Panc1 (cell line): ENCODE measurements at places on chromosomes 2 and 18. TPM values are rescaled to one million over a fixed set of nuclear protein-coding genes. Genes with fewer than 3 reads are reported as not detected.

DNA sequence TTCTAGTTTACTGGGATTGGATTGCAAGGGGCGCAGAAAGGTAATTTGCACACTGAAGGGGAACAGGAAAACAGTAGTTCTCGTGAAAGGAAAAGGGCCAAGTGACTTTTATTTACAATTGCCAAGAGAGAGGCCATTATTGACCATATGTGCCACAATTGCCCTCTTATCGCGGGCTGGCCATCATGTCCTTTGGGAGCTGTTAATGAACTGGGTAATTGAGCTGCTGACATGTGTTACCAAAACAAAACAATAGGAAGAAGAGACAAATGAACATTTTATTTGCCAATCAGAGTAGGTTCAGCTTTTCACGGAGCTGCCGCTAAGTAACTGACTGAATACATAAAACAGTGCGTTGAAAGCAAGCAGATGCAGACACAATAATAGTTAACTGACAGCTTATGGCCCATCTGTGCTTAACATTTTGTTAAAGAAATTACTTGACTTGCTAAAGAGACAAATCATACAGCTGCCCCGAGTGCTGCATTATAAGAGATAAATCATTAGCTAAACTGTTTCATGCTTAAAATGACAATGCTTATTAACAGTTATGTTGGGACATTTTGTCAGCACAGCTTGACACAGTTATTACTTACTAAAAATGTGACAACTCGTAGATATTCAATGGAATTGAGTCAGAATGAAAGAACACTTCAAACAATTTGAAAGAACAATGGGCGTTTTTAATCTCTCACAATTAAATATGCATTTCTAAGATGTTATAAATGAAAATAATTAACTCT, 57.5 kb downstream of the PAX3 start:
- no peak overlapping the region for H3K27ac ChIP-seq
- no peaks in the 10 kb centered on the region; the same call in 1 of the 2 replicates for H3K27me3 ChIP-seq
- no peak overlapping the region for H3K4me3 ChIP-seq
- H3K36me3 ChIP-seq = no peaks in the 10 kb centered on the region

DNA sequence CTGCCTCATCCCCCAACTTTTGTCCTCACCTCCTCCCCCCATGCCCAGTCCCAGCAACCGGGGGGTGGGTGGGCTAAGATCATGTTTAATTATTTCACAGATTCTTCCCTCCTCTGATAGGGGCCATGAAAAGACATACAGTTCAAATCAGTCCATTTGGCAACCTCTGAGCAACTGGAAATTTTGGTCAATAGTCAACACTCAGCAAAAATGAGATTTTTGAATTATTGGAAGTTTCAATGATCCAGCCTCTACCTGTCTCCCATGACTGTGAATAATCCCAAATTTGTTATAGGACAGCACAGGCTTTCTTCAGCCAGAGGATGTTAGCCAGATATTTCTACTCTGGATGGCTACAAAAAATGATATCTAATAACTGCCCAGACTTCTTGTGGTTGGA, 549.9 kb downstream of the TNS1 start:
- H3K27ac ChIP-seq = no peak overlapping the region
- H3K4me1 ChIP-seq = no peaks in the 10 kb centered on the region
- DNase-seq = no peak
- no peak overlapping the region for H3K4me3 ChIP-seq

DNA sequence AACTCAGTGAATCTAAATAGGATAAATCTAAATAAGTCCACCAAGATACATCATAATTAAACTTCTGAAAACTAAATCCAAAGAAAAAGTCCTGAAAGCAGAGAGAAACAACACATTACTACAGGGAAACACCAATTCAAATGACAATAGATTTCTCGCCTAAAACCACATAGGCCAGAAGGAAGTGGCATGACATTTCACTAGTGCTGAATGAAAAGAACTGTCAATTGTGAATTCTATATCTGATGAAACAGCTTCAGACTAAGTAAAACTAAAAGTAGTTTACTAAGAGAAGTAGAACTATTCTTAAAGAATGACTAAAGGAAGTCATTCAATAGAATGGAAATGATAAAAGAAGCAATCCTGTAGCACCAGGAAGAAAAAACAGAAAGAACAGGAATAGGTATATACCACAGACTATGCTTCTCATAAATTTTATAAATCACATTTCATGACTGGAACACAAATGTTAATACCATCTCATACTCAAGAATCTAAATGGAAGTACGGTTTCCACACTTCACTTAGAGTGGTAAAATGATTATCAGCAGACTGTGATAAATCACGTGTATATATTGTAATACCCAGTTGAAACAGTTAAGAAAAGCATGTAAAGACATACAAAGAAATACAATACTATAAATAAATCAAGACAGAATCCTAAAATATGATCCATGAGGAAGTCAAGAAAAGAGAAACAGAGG, 46.4 kb downstream of the ASXL2 start:
- H3K4me1 ChIP-seq = peaks cover 5% of the 10 kb centered on the region; the same call in 1 of the 2 replicates
- H3K27me3 ChIP-seq = no peaks in the 10 kb centered on the region
- H3K27ac ChIP-seq = no peak overlapping the region

DNA sequence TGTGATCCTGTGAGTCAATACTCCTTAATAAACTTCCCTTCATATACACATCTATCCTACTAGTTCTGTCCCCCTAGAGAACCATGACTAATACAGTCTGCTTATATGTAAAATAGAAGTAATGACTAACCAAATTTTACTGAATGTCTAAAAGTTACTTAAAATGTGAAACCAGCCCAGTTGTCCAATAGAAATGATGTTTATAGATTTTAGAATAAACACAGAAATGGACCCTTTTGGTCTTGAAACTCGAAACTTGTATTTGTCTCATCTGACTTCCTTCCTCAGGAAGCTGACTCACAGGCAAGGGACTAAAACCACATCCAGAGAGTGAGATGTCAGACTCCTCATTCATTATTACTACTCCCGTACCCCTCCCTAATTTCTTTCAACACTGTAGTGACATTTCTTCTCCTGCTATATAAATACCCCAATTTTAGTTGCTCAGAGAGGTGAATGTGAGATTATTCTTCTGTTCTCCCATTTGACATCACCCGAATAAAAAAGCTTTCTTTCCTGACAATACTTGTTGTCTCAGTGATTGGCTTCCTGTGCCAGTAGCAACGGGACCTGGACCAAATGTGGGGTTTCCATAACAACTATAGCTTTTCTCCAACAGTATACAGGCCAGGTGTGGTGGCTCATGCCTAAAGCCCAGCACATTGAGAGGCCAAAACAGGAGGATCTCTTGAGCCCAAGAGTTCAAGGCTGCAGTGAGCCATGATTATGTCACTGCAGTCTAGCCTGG, 486.0 kb downstream of the ERBB4 start:
- no peak for DNase-seq
- no peak overlapping the region for H3K27ac ChIP-seq
- H3K27me3 ChIP-seq = no peaks in the 10 kb centered on the region

The LONRF2 gene
- total RNA-seq = 12.9 TPM

DNA sequence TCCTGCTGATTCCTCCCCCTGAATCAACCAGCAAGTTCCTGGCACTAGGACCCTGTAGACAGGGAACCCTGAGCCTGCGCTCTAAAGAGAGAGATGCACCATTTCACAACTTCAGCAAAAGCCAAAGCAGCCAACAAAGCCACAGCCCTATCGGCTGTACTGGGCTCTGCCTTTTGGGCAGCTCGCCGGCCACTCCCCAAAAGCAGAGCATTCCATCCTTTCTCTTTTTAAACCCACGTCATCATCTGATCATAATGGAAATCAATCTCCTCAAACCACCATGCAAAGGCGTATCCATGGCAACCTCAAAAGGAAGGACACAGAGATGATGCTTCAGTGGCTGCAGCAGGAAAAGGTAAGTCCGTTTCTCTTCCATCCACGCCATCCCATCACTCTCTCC, 5.3 kb upstream of the DCTN1 start:
- H3K4me1 ChIP-seq = peaks cover 11% of the 10 kb centered on the region; the same call in 1 of the 2 replicates
- no peak for DNase-seq

DNA sequence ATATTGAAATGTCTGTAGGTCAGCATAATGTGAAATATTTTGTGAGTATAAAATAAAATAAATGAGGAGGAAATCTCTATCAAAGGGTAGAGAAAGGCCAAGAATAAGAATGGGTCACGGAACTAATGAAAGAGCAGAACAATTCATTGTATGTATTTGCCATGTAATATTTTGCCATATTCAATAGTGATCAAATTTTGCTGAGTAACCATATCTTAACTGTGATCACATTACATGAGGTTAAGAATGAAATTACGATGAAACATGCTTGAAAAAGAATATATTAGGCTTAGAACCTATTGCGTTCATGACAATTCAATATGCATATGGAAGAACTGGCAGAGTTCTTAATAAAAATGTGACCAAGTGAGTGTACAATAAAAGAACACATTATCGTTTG, 437.2 kb upstream of the NRXN1 start:
- no peak overlapping the region for H3K27ac ChIP-seq
- no peak for DNase-seq

DNA sequence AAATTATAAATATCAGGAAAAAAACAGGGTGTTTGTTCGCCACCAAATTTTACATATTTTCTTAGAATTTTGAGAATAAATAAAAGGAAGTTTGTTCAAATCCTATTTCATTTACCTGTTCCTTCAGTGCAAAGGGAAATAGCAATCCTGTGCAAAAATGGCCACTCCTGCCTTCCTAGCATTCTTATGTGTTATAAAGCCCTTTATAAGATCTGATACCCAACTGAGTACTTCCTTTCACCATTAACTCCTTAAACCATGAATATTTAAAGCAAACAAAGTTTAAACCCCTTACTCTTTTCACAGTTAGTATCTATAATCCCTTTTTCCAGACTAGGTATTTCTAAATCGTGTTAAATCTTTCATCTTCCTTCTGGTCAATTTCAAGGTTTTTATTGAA, 427.8 kb downstream of the NR4A2 start:
- no peak overlapping the region for H3K27ac ChIP-seq
- H3K4me1 ChIP-seq = no peaks in the 10 kb centered on the region
- H3K27me3 ChIP-seq = no peaks in the 10 kb centered on the region
- no peak for DNase-seq
- H3K36me3 ChIP-seq = no peaks in the 10 kb centered on the region

- no peaks in the 10 kb centered on the region for H3K27me3 ChIP-seq
- no peaks in the 10 kb centered on the region for H3K4me1 ChIP-seq
- H3K36me3 ChIP-seq = no peaks in the 10 kb centered on the region
Measured at GRCh38 chr2:218428846-218429558, 10.1 kb downstream of the VIL1 start.

GRCh38 chr2:21032338-21033236, 11.3 kb downstream of the APOB start:
- H3K36me3 ChIP-seq = no peaks in the 10 kb centered on the region
- H3K27me3 ChIP-seq = 0 out of 2 replicates have a peak, but pooled peaks cover 3% of the 10 kb centered on the region
- H3K4me1 ChIP-seq = no peaks in the 10 kb centered on the region
- H3K4me3 ChIP-seq = no peak overlapping the region

The CAPN14 gene
- 0.05 TPM for total RNA-seq

GRCh38 chr18:51020536-51020935, 9.5 kb upstream of the SMAD4 start:
- H3K4me1 ChIP-seq = no peaks in the 10 kb centered on the region
- H3K27ac ChIP-seq = no peak overlapping the region
- H3K27me3 ChIP-seq = no peaks in the 10 kb centered on the region

The GALNT13 gene
- not detected for total RNA-seq

DNA sequence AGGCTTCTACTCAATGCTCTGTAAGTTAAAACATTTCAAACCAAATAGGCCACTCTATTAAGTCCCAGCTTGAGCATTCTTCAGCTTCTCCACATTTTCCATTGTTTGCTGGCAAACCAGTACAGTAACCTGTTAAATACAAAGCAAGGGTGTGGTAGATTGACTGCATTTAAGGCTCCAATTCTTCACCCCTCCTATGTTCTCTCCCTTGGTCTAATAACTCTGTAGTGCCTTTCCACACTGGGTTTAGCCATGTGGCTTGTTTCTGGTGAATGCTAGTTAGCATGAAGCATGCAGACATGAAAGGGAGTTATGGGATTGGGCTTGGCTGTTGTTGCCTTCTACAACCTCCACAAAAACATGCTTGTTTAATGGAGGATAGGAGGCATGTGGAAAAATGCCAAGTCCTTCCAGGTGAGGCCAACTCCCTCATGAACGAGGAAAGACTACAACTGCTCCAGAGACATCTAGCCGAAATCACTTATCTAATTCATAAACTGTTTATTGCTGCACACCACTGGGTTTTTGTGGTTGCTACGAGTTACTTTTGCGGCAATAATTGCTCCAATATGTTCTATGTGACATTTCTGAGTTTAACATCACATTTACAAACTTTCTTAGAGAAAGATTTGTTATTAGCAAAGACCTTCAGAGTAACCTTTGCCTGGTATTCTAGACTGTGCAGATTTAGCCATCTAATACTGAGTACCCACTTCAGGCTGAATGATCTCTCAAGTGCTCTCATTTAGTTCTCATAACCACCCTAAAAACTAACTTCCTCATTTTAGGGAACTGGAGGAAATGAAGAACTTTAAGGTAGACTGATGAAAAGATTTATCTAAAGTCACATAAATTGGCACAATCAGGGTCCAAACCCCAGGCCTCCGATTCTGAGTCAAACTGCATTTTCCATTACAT, 104.0 kb downstream of the SMAD2 start:
- H3K4me3 ChIP-seq = no peak overlapping the region
- H3K27ac ChIP-seq = no peak overlapping the region
- H3K27me3 ChIP-seq = no peaks in the 10 kb centered on the region
- DNase-seq = no peak
- H3K36me3 ChIP-seq = no peaks in the 10 kb centered on the region; the same call in 1 of the 2 replicates
- H3K4me1 ChIP-seq = no peaks in the 10 kb centered on the region

GRCh38 chr2:127605691-127606263, 40.2 kb upstream of the GPR17 start:
- no peaks in the 10 kb centered on the region for H3K27me3 ChIP-seq
- no peak overlapping the region for H3K27ac ChIP-seq
- no peaks in the 10 kb centered on the region for H3K36me3 ChIP-seq
- H3K4me3 ChIP-seq = no peak overlapping the region
- no peaks in the 10 kb centered on the region for H3K4me1 ChIP-seq

DNA sequence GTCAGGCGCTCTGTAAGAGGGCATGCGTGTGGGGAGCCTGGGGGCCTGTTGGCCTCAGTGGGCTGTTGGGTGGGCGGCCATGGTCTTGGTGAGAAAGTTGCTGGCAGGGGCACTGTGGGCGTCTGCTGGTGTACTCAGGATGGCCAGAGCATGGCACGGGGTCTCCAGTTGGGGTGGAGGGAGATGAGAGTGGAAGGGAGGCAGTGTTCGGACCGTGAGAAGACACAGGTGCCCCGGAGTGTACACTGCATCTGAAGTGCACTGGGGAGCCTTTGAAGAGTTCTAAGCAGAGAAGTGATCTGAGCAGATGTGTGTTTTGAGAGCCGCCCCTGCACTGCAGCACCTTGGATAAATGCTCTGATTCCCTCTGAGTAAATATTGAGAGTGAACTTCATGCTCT, 150.8 kb downstream of the LDLRAD4 start:
- H3K4me1 ChIP-seq = no peaks in the 10 kb centered on the region
- H3K27ac ChIP-seq = no peak overlapping the region
- H3K27me3 ChIP-seq = no peaks in the 10 kb centered on the region; the same call in 1 of the 2 replicates
- no peaks in the 10 kb centered on the region for H3K36me3 ChIP-seq
- DNase-seq = no peak

- H3K27me3 ChIP-seq = peaks cover 38% of the 10 kb centered on the region
- peaks cover 11% of the 10 kb centered on the region for H3K4me1 ChIP-seq
- DNase-seq = no peak
- no peak overlapping the region for H3K27ac ChIP-seq
- H3K4me3 ChIP-seq = peak overlapping the region; percentile 36
- H3K36me3 ChIP-seq = no peaks in the 10 kb centered on the region
Measured at GRCh38 chr2:216693414-216694080, 1.8 kb downstream of the IGFBP5 start.
